ENCODE measurements at places on chromosomes 7 and 10. TPM values are rescaled to one million over a fixed set of nuclear protein-coding genes. Genes with fewer than 3 reads are reported as not detected.

The TBX20 gene
- not detected for total RNA-seq

The MYH16 gene
- not detected for total RNA-seq

The RABGEF1 gene
- 41.5 TPM for total RNA-seq

The GHRHR gene
- not detected for total RNA-seq

The PRKG1 gene
- 10.0 TPM for total RNA-seq
